A375 (cell line): ENCODE measurements at places on chromosomes 16 and 17. TPM values are rescaled to one million over a fixed set of nuclear protein-coding genes. Genes with fewer than 3 reads are reported as not detected.

The AGRP gene
- total RNA-seq = not detected in 2 replicates

The TNFRSF17 gene
- 0.11 TPM in 1 of 2 replicates, not detected in the other for total RNA-seq

The KRT36 gene
- not detected in 2 replicates for total RNA-seq

The CIAPIN1 gene
- total RNA-seq = 84.8 and 86.7 TPM in 2 replicates

The MILR1 gene
- total RNA-seq = 0.38 and 1.5 TPM in 2 replicates

The TMEM92 gene
- 0.19 and 0.21 TPM in 2 replicates for total RNA-seq

The JUP gene
- total RNA-seq = 5.9 and 6.1 TPM in 2 replicates

The TSNAXIP1 gene
- 0.66 and 1.6 TPM in 2 replicates for total RNA-seq

The PDK2 gene
- total RNA-seq = 9.6 and 14.0 TPM in 2 replicates

The CPNE7 gene
- 8.8 and 12.0 TPM in 2 replicates for total RNA-seq

The CHTF8 gene
- 32.7 and 42.4 TPM in 2 replicates for total RNA-seq

The ASGR1 gene
- 2.0 and 3.1 TPM in 2 replicates for total RNA-seq

The RAPGEFL1 gene
- total RNA-seq = 7.0 TPM in 2 replicates

The DNAAF1 gene
- 0.38 and 0.90 TPM in 2 replicates for total RNA-seq

The SMPD3 gene
- total RNA-seq = 0.19 and 0.53 TPM in 2 replicates

The SP6 gene
- 0.21 TPM in 1 of 2 replicates, not detected in the other for total RNA-seq

The SNX20 gene
- not detected in 2 replicates for total RNA-seq

The KRT31 gene
- total RNA-seq = not detected in 2 replicates

The MT1G gene
- total RNA-seq = not detected in 2 replicates

The UTS2R gene
- total RNA-seq = not detected in 2 replicates

The FADS6 gene
- not detected in 2 replicates for total RNA-seq

The TBC1D28 gene
- total RNA-seq = not detected in 2 replicates

The MIF4GD gene
- total RNA-seq = 29.4 and 32.3 TPM in 2 replicates

The CDH5 gene
- 0.05 and 0.45 TPM in 2 replicates for total RNA-seq

The PIRT gene
- not detected in 2 replicates for total RNA-seq

The RNF222 gene
- not detected in 2 replicates for total RNA-seq

The CASKIN1 gene
- total RNA-seq = 1.1 and 1.4 TPM in 2 replicates

The CHST5 gene
- total RNA-seq = 0.16 and 0.98 TPM in 2 replicates
